Mesenteric fat pad (tissue), 1 donor: ENCODE measurements at places on chromosomes 6 and 20. TPM values are rescaled to one million over a fixed set of nuclear protein-coding genes. Genes with fewer than 3 reads are reported as not detected.

The FOXQ1 gene
- not detected for total RNA-seq

The CD24 gene
- 2.1 TPM for total RNA-seq

The EGFL8 gene
- 15.5 TPM for total RNA-seq

The HNF4A gene
- 0.51 TPM for total RNA-seq

The CLDN20 gene
- not detected for total RNA-seq

The PRDM13 gene
- not detected for total RNA-seq

The HLA-DQB1 gene
- total RNA-seq, result 21.5 TPM

The SLC17A2 gene
- total RNA-seq, result not detected

The TNFRSF21 gene
- total RNA-seq, result 55.7 TPM

The IRF4 gene
- total RNA-seq, result 6.3 TPM
